ENCODE measurements at places on chromosomes 1 and 21.

GRCh38 chr1:90726425-90726985 is 9.4 kb upstream of the BARHL2 start:
- no peak for DNase-seq

DNA sequence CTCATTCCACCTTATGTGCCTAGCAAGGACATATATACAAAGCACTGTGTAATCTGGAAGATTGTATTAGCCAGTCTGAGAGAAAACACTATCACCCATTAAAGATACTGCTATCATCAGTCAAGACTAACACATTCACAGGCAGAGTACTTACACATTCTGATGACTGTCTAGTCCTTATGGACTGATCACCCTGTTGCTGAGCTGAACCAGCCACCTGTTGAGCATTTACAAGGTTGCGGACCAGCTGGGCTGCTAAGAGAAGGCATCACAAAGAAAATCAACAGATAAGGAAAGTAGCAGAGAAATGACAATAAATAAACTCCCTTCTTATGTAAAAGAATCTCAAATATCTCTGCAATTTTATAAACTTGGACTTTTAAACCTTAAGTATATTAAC is 30.8 kb downstream of the PRPF38A start:
- DNase-seq = no peak

- DNase-seq = no peak
These were observed 28.7 kb downstream of the RIMS3 start for GRCh38 chr1:40636777-40637176.

DNA sequence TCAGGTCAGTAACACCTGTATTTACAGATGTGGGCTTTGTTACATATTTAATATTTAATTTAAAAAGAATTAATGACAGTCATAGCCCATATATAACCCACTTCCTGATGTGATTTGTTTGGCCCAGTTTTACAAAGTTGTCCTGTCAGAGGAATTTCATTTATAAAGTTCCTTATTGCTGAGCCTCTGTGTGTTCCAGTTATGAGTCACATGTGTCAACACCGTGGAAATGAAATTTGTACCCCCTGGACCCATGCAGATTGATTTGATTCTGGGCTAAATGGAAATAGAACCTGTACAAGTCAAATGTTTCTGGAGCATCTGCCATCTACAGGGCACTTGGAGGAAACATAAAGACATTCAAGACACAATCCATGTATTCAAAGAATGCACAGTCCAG is 149.2 kb downstream of the CACNA1E start:
- no peak for DNase-seq

GRCh38 chr1:235491644-235492043 is 12.6 kb downstream of the B3GALNT2 start:
- DNase-seq = no peak

DNA sequence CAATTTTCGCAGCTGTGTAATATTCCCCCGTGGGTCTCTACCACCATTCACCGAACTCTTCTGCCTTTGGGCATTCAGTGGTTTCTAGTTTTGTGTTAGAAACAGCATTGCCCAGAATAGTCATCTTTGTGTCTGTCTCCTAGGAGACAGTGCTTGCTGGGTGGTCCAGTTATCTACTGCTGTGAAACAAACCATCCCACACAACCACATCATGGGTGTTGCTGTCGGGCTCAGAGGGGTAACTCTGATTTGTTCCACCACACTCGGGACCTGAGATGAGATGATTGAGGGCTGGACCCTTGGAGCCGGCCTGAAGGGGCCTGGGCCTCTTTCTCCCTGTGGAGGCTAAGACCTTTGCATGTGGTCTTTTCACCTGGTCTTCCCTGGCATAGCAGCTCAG is 427.2 kb upstream of the VAMP3 start:
- DNase-seq = no peak

GRCh38 chr1:235024711-235025421 is 103.8 kb downstream of the TOMM20 start:
- DNase-seq = no peak

- DNase-seq = no peak
These were observed 46.6 kb downstream of the LPAR3 start for GRCh38 chr1:84846387-84846786.

- no peak for DNase-seq
These were observed 12.1 kb downstream of the ICMT start for GRCh38 chr1:6223617-6224016.

DNA sequence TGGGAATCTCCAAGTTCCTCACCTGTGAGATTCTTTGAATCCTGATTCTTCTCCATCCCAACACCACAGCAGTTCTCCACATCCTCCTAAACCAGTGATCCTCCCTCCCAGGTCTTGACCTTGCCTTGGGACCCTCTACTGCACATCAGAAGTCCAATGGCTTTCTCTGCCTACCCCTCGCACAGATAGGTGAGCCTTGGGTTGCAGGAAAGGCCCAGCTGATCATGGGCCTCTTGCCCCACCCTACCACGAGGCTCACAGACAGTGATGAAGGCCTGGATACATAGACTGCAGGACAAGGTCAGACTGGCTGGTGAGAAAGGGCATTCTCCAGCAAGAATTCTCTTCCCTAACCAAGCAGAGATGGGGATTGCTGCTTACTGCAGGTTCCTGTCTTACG is 825 bp downstream of the FABP3 start:
- DNase-seq = no peak

- DNase-seq = no peak
These were observed 256.8 kb downstream of the TOMM20 start for GRCh38 chr1:234871710-234872271.

DNA sequence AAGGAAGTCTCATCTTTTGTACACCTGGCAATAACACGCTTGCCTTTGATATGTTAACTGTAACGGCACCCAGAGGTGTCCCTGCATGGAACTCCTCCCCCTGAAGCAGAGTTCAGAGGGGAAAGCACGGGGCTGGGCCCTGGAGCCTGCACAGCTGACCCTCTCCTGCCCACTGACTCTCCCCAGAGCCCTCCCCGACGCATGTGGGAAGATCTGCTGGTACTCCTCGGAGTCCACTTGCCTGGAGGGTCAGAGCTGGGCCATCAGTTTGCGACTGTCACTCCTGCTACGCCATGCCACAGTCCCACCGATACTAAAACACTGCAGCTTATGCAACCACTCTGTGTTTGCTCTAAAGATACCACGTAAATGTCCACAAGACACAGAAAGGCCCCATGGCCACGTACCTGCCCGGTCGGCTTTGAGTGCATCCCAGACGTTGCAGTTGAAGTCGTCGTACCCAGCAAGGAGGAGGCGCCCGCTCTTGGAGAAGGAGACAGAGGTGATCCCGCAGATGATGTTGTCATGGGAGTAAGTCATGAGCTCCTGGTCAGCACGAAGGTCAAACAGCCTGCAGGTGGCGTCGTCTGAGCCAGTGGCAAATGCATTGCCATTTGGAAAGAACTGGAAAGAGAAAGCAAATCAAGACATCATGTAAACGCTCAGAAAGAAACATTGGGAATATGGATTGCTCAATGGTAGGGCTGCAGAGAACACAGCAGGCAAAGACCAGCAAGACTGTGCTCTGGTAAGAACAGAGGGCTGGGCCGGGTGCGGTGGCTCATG is 10.6 kb upstream of the NADK start:
- no peak for DNase-seq
